ENCODE measurements at places on chromosomes 3 and 15. TPM values are rescaled to one million over a fixed set of nuclear protein-coding genes. Genes with fewer than 3 reads are reported as not detected.

The SUCNR1 gene
- 1.5 TPM for total RNA-seq

The CATSPER2 gene
- 6.5 TPM for total RNA-seq

The WWTR1 gene
- 33.0 TPM for total RNA-seq

The MOBP gene
- total RNA-seq = not detected

The ZXDC gene
- total RNA-seq = 40.5 TPM

The ITPKA gene
- total RNA-seq = not detected

The SST gene
- total RNA-seq = not detected

The BTBD1 gene
- total RNA-seq = 43.9 TPM

The BCHE gene
- total RNA-seq = 4.8 TPM

The SCAANT1 gene
- total RNA-seq = not detected

The ZBTB47 gene
- 22.0 TPM for total RNA-seq

The EFCAB12 gene
- total RNA-seq = not detected

The GOLGA8S gene
- total RNA-seq = not detected
